AG09309 (cell line): ENCODE measurements at places on chromosomes 7 and 10.

DNA sequence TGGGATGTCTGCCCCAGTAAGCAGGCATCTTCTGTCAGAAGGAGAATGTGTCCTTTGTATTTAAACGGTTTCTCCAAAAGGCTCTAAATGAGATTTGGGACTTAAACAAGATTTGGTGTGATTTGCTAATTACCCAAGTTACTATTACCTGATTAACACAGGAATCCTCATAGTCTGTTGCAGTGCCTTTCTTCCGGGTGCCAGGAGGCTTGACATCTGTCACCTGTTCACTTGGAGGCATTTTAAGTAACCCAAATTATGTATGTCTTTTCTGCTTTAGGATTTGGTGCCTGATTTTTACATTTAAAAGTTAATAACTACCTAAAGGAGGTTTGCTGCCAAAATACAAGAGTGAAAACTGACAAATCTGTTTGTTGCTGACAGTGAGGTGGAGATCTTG, 587.9 kb upstream of the GALNT17 start:
- no peak for DNase-seq

DNA sequence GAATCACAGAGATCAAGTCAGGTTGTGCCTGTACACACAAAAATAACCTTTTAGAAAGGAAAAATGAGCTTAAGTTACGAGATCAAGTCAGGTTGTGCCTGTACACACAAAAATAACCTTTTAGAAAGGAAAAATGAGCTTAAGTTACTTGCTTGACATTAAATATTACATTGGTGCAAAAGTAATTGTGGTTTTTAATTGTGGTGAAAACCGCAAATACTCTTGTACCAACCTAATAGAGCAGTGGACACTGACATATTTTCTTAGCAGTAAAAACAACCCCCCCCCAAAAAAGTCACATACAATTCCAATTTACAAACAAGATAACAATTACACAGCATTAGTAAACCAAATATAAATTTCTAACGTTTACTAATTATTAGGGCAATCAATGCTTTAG, 595.6 kb downstream of the GRM8 start:
- no peak for DNase-seq

GRCh38 chr7:129664029-129665012, 52.8 kb downstream of the NRF1 start:
- DNase-seq = peak; percentile 59

DNA sequence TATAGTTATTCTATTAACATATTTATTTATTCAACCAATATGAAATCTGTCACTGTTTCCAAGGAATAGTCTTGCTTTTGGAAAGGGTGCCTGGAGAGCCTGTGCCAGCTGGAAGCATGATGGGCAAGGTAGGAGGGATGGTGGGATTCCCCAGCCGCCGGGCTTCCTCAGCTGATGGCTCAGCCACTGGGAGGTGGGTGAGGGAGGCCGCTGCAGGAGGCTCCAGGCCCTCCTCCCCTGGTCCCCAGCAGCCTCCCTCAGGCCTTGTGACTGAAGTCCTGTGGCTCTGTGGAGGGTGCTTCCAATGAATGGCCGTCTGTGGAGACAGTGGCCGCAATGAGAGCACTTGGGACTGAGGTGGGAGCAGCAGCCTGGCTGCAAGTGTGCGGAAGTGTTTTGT, 27.0 kb downstream of the SPAG6 start:
- no peak for DNase-seq

DNA sequence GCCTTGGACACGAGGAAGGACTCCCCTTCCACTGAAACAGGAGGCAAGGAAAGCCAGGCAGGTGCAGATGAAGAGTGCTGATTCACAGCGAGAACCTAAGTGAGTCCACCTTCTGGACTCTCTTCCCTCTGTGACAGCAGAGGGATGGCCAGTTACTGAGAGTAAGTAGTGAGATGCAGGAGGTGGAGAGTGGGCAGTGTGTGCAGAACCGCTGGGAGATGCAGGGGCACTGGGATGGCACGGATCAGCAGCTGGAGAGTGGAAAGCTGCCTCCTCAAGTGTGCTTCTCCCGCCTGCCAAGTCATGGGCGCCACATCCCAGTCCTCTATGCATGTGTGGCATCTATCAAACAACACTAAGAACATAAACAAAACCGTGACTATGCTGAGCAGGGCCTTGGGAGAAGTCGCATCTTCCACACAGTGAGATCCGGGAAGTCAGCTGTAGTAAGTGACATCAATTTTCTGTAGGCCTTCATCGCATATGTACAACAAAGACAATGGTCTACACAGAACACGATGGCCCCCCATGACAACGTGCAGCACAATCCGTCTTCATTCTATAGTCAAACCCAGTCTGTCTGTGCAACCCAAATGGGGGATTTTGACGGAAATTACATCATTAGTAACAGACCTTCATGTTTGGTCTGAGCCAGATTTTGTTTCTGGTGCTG, 217.4 kb upstream of the KLF14 start:
- DNase-seq = no peak
